Aorta (tissue), 5 donors: ENCODE measurements at places on chromosomes 5 and 9. TPM values are rescaled to one million over a fixed set of nuclear protein-coding genes. Genes with fewer than 3 reads are reported as not detected.

- no peak for DNase-seq
These were observed 65.5 kb downstream of the CCNH start for GRCh38 chr5:87347272-87347671.

TEK gene
- total RNA-seq, result 26.0 TPM

PTPN3 gene
- 7.8 TPM for total RNA-seq

- DNase-seq, result peak; percentile 93
These were observed 143.6 kb downstream of the LHFPL2 start for GRCh38 chr5:78504704-78505677.

SLC25A48 gene
- 0.42 TPM for total RNA-seq

GRCh38 chr5:52896534-52897237 lies 92.5 kb upstream of the ITGA2 start:
- no peak for DNase-seq

DNA sequence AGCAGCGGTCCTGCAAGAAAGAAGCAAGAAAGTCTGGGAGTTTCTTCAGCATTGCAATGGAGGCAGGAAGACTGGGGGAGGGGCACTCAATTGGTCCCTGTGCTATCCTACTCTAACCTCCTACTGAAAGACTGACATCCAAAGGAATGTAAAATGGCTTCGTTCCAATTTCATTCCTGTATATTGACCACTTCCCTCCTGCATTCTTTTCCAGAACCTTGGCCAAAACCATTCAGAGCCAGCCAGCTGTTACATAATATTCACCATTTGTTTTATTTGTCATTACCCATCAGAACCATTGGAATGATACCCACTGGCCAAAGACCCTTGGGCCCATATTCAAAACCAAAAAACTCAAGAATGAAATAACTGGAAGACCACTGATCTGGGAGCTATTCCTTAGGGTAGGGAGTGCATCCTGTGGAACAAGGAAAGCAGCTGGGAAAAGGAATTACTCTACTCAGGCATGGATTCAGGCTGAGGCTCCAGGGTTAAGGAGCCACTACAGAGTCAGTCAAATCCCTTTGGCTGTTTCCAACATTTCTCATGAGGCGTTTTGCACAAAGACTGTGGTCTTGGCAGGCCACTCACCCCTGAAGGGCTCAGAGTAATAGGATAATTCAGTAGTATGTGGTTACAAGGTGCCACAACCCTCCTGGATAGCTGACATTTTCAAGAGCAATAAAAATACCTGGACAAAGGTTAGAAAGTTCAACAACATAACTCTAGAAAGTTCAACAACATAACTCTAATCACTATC lies 148.7 kb upstream of the SLC1A3 start:
- no peak for DNase-seq

MYMK gene
- not detected for total RNA-seq
